ENCODE measurements at places on chromosomes 3 and 15. TPM values are rescaled to one million over a fixed set of nuclear protein-coding genes. Genes with fewer than 3 reads are reported as not detected.
A peak's percentile ranks its signal among the peaks of the same experiment; 100 is the strongest.

FES gene
- total RNA-seq = 40.1 TPM

DNA sequence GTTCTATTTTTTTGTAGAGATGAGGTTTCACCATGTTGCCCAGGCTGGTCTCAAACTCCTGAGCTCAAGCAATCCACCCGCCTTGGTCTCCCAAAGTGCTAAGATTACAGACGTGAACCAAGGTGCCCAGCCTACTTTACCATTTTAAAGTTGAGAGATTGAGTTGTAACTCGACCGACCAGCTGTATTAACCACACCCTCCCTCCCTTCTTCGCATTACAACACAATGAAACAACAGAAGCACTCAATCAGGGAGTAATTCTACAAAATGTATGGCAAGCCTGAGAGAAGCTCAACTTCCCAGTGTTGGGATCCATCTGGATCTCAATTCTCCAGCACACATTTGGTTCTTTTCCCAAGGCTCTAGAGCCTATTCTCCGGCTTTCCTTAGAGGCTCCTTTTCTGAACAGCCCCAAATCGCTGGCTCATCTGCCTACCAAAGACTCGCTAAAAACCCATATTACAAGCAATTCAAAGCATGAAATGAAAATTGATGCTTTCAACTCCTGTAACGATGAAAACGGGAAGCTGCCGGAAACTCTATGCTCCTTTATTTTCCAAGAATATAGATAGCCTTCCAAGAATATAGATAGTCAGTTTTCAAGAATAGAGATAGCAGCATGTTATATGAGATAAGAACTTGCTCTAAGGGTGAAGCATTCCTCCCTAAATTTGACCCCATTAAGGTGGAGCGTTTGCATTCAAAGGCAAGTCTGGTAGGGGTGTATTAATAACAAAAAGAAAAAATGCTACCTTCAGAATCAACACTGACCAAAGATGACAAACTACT lies 450.9 kb downstream of the MAGI1 start:
- DNase-seq = no peak

GRCh38 chr3:112807685-112808084 lies 39.0 kb downstream of the CD200R1L start:
- no peak for DNase-seq

DNA sequence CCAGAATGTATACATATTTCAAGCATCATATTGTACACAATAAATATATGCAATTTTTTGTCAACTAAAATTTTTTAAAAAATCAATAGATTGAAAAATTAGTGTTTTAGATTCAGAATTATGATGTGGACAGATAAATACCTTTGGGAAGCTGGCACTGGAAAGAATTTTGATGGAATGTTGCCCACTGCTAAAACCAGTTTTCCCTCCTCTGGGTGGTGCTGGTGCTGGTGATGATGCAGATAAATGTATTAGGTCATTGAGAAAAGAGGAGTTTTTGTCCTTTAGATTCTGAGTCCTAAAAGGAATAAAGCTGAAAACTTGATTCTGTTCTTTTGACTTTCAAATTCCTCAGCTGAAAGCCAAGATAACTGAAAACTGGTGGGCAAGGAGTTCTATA lies 56.0 kb upstream of the SUCLG2 start:
- DNase-seq = no peak

- no peak for DNase-seq
Observed at GRCh38 chr3:127112796-127113570, 79.9 kb upstream of the PRR23E start.

SNAPC5 gene
- total RNA-seq = 22.8 TPM

DNA sequence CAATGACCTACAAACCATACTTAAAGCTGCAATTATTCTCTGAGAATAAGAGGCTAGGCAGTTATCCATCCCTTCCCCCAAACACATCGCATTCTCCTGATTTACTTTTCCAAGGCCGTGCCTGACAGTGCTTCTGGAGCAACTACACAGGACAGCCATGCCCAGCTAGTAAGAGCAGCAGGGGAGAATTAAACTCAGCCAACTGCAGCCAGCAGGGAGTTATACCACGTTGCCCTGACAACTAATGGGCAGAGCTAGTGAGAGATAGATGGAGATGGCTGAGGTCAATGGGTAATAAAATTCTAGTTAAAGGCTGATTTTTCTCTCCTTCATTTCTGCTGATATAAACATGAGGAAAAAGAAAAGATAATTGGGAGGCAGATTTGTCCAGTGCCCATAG lies 193.8 kb upstream of the PPP2R3A start:
- DNase-seq = no peak

GRCh38 chr15:62477929-62478328 lies 312.8 kb upstream of the C2CD4B start:
- peak; percentile 47 for DNase-seq

- no peak for DNase-seq
Observed at GRCh38 chr3:168881804-168882203, 781.7 kb downstream of the MECOM start.

- no peak for DNase-seq
Observed at GRCh38 chr15:38085931-38086568, 151.6 kb downstream of the TMCO5A start.

DISP2 gene
- 4.1 TPM for total RNA-seq

ADAMTSL3 gene
- 29.2 TPM for total RNA-seq

DNA sequence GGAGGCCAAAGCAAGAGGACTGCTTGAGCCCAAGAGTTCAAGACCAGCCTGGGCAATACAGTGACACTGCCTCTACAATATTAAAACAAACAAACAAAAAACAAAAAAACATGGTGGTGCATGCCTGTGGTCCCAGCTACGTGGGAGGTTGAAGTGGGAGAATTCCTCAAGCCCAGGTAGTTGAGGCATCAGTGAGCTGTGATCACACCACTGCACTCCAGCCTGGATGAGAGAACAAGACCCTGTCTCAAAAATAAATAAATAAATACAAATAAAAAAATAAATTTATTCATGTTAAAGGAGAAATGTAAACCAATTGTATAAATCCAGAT lies 200.6 kb downstream of the BCHE start:
- no peak for DNase-seq

- DNase-seq = peak; percentile 29
Observed at GRCh38 chr3:196931828-196932587, 10.3 kb downstream of the NCBP2 start.

DNA sequence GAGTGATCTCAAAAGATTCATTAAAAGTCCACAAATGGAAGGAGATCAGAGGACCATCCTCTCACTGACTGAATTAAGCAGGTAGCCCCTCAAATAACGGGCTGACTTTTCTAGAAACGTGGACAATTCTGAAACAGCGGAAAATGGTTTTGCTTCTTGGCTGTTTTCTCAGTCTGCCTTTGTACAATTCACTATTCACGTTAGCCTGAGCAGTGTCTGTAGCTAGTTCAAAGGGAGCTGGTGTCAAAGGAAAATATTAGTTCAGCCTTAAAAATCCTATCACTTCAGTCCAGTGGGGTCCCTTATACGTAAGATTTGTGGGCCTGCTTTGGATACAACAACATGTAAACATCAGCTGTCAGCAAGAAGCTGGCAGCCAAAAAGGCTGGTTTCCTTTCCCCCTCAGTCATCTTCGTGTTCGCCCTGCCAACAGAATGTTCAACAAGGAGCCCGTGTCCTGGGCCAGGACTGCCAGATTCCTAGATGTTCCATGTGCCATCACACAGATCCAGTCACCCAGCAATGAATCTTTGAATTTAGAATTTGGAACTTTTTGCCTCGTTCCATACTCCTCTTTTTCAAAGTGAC lies 19.3 kb downstream of the LMCD1 start:
- DNase-seq = no peak

MASP1 gene
- 12.0 TPM for total RNA-seq

GRCh38 chr15:43489191-43489590 lies 3.8 kb downstream of the TP53BP1 start:
- no peak for DNase-seq

DNA sequence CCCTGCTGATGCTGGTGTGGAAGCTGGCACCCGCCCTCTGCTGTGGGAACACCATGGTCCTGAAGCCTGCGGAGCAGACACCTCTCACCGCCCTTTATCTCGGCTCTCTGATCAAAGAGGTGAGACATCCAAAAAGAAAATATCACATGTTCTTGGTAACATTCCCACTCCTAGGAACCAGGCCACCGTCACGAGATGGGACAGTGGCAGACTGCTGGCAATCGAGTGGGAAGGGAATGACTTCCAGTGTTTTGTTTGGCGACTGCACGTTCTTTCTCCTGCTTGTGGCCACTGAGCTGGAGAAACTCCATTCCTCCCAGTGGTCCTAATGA lies 14.3 kb downstream of the ALDH1A3 start:
- no peak for DNase-seq

- no peak for DNase-seq
Observed at GRCh38 chr3:27201492-27201891, 167.7 kb downstream of the NEK10 start.

- peak; percentile 64 for DNase-seq
Observed at GRCh38 chr3:136343873-136344555, 93.9 kb downstream of the PCCB start.

GPR149 gene
- total RNA-seq = 0.41 TPM

DNA sequence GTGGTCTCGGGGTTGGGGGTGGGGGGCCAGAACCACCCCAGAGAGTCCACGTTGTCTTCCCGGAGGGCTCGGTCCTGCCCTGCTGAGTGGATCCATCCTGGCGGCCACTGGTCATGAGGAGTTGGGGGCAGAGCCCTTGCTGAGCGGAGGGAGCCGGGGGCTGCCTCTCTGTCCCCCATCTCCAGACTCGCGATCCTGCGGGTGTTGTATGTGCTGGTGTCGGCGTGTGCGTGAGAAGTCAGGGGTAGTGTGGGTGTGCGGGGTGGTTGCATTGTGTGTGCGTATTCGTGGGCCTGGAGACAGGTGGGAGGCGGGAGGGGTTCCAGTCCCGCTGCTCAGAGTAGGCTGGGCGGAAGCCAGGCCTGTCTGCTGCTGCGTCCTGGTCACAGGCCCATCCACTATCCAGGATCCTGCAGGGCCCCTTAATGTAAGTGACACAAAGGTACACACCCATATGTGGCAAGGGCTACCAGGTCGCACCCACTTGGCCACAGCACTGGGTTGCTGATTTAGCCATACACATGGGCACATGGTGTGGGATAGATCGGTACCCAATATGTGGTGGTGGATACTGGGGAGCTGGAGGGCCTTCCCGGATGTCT lies 30.7 kb downstream of the NBEAL2 start:
- DNase-seq = peak; percentile 51

- DNase-seq = peak; percentile 35
Observed at GRCh38 chr3:35448681-35449080, 190.6 kb upstream of the ARPP21 start.

CPLX3 gene
- not detected for total RNA-seq

- DNase-seq = no peak
Observed at GRCh38 chr3:3666664-3667063, 132.6 kb upstream of the LRRN1 start.

GRCh38 chr3:156433910-156434309 lies 121.0 kb downstream of the SSR3 start:
- no peak for DNase-seq

- DNase-seq = peak; percentile 28
Observed at GRCh38 chr3:108297647-108298046, 1.3 kb downstream of the HHLA2 start.

DNA sequence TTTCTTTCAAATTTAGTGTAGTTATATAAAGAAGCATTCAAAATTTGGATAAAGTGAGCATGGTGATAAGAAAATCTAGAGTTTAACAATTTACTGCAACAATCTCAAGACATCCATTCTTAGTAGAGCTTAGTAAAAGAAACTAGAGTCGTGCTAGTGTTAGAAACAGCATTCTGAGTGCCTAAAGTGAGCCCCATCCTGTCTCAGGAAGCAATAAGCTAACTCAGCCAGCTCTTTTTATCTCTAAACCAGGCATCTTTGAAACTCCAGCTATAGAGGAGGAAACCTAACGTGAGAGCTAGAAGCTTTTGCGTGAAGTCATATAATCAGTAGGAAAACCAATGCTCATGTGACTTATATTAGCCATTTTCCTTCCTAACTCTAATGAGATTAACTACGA lies 1187.1 kb upstream of the EPHA6 start:
- no peak for DNase-seq

GRCh38 chr3:16504242-16504641 lies 9.3 kb downstream of the RFTN1 start:
- DNase-seq = no peak

DNA sequence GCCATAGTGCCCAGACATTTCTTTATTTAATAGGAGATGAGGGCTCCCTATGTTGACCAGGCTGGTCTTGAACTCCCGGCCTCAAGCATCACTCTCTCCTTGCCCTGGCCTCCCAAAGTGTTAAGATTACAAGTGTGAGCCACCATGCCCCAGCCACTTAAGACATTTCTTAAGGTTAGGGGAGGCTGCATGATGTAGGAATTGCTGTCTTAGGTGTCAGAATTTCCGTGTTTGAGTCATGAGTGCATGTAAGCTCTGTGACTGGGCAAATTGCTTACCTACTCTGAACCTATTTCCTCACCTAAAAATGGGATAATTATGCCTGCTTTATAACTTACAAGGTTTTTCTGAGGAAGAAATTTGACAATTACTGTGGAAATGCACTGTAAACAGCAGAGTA lies 34.2 kb upstream of the SIAH2 start:
- no peak for DNase-seq

DNA sequence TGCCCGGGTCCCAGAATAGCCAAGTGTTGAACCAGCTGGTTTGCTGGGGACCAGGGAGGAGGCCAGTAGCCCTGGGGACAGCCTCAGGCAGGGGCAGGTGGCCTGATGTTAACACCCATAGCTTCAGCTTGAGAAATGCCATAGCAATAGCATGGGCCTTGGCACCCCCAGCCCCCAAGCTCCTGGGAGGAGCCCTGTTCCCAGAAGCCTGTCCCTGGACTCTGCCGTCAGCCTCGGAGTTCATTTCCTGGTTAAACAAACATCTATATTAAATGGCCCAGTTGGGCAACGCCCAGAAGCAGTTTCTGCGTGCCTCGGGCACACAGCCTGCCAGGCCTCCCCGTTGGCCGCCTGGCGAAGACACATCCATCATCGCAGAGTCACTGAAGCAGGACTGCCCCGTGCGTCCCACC lies 58.2 kb downstream of the FGD5 start:
- DNase-seq = peak; percentile 70

GRCh38 chr3:99866261-99866761 lies 48.6 kb downstream of the CMSS1 start:
- peak; percentile 40 for DNase-seq

- DNase-seq = no peak
Observed at GRCh38 chr3:153513236-153513635, 351.2 kb downstream of the RAP2B start.

DNA sequence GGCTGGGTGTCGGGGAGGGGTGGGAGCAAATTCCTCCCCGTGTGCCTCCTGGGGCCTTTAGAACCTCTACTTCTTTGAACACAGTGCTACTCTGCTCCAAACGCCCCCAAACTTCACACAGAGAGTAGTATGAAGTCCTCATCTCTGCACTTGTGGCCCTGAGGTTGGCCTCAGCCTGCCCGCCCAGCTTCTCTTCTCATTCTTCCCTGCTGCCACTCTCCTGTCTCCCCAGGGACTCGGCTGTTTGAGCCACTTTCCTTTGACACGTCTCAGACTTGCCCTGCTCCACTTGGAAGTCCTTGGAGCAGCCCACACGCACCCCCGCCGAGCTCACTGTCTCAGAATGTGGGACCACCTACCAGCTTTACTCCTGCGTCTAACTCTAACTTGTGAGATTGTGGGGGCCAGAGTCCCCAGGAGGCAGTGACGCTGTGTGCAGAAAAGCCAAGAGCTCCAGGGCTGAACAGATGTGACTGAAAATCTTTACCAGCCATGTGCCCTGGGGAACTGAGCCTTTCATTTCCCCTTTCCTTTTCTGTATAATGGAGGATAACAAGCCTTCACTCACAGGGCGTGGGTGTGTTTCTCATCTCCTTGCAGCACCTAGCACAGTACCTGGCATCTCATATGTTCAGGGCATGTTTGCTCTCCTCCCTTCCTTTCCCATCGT lies 233.6 kb upstream of the CTDSPL start:
- no peak for DNase-seq

- DNase-seq = no peak
Observed at GRCh38 chr3:181921220-181921619, 209.5 kb downstream of the SOX2 start.

GRCh38 chr15:45719490-45719889 lies 84.7 kb downstream of the SQOR start:
- DNase-seq = no peak

All from tongue (tissue), 3 donors.